ENCODE measurements at places on chromosomes 13 and 19.
A peak's percentile ranks its signal among the peaks of the same experiment; 100 is the strongest.

DNA sequence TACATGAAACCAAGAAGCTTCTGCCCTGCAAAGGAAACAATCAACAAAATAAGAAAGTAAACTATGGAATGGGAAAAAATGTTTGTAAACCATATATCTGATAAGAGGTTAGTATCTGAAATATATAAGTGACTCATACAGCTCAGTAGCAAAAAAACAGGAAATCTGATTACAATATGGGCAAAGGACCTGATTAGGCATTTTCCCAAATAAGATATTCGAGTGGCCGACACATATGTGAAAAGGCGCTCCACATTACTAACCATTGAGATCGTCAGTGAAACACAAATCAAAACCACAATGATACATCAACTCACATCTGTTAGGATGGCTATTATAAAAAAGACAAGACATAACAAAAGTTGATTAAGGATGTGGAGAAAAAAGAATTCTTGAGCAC lies 2818.6 kb upstream of the PCDH20 start:
- DNase-seq: no peak

GRCh38 chr13:42981317-42981716 lies 10.7 kb downstream of the EPSTI1 start:
- no peak for DNase-seq

DNA sequence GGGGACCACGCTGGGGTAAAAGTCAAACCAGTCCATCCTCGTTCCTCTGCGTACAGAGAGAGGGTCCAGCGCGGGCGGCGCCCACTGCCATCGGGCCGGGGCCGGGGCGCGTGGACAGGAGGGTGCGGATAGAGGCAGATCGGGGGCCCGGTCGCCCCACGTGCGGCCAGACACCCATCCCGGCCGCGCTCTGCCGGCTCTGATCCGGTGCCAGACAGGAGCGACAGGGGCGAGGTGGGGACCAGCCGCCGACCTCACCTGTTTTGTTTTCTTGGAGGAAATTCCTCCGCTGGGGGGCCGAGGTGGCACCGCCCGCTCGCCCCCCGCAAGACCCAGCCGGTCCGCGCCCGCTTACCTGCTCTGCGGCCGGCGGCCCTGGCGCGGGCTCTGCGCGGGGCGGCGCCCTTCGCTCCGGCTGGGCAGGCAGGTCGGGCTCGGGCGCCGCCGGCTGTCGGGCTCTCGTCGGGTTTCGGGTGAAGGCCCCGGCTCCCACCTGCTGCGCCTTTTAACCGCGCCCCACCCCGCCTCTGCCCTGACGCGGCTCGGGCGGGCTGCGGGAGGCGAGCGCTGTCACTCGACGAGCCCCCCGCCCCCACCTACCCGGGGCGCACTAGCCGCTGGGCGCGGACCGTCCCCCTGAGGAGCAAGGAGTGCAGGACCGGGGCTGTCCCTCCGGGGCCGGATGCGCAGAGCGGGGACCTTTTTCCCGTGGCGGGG lies at the start of gene GJB6:
Gene GJB6 (minus strand): TSS at position 481 of the 717 bp plus-strand sequence. CDS start 8,839 bp downstream, outside the sequence.
- peak; percentile 39 for DNase-seq

- DNase-seq: no peak
Measured at GRCh38 chr19:15436012-15436825, 13.5 kb downstream of the WIZ start.

GRCh38 chr13:28819046-28819730 lies 951 bp upstream of the MTUS2 start:
- DNase-seq: no peak

GRCh38 chr13:82565201-82565600 lies 1317.1 kb downstream of the SLITRK1 start:
- no peak for DNase-seq

- no peak for DNase-seq
Measured at GRCh38 chr13:103188713-103189326, 122.6 kb upstream of the SLC10A2 start.

Data from T-cell (primary cell).